ENCODE measurements at places on chromosomes 7 and 10.

GRCh38 chr7:133871757-133872156 is 255.4 kb upstream of the LRGUK start:
- DNase-seq = no peak

- DNase-seq = no peak
These were observed 54.6 kb upstream of the BMPER start for GRCh38 chr7:33850768-33851167.

GRCh38 chr10:12212454-12212853 is 16.5 kb downstream of the CDC123 start:
- no peak for DNase-seq

DNA sequence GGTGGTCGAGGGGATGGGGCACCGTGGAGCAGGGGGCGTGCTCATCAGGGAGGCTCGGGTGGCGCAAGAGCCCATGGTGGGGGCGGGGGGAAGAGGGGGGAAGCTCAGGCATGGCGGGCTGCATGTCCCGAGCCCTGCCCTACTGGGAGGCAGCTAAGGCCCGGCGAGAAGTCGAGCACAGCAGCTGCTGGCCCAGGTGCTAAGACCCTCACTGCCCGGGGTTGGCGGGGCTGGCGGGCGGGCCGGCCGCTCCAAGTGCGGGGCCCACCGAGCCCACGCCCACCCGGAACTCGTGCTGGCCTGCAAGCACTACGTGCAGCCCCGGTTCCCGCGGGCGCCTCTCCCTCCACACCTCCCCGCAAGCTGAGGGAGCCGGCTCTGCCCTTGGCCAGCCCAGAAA is 55.0 kb upstream of the FAM171A1 start:
- DNase-seq = no peak

DNA sequence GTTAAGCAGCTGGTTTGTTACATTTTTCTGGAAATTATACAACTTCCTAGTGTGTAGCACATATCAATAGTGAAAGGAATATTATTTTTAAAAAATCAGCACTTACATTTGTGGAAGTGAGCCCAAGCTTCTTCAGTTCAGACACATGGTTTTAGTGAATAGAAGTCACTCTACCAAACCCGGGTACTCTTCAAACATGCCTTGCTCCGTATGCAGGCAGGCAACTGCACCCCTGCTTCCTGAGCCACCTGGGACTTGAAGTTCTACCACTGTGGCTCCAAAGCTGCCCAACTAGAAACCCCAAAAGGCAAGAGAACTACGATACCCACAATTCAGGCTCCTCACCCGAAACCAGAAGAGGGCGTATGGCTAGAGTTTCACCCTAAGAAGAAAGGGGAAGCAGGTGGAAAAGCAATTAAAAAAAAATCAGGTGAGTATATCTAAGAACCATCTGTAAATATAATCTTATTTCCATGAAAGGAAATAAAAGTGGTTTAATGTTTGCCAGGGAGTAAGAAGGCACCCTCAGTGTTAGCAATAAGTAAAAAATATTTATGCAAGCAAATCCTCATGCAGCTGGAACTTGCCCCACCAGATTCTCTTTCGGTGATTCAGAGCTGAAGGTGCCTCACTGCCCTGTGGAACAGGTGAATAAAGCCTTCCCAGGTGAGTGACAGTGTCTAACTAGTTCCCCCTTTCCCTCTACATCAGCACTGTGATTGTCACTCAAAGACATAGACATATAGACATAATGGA is at the start of gene MACC1:
MACC1 (minus strand) TSS at position 192 of the 756 bp plus-strand sequence. CDS start 55,522 bp downstream, outside the sequence.
- peak; percentile 16 for DNase-seq

DNA sequence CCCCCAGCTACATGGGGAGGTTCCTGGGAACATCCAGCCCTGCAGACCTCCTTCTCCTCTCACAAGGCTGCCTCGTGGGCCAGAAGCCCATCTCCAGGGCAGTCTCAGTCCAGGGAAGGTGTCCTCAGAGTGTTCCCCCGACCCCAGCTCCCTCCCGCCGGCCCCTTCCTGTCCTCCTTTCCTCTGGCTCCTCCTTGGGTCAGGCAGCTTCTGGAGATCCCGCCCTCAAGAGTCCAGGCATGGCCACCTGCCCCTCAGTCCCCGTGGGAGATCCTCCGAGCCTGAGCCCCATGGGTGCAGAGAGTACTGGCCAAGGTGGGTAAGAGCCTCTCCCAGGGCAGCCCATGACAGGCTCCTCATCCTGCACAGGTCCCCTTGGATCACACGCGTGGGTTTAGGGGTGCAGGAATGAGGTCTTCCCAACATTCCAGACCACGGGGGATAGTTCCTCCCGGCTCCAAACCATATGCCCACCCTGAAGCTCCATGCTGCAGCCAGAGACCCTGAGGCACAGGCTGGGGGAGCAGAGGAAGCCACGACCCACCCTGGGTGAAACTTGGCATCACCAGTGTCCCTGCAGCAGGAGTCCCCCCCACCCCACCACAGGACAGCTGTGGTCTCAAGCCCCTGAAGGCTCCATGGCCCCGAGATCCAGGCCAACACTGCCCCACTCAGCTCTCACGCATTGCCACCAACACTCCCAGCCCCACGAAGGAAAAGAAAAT is 65.5 kb downstream of the OAT start:
- DNase-seq = no peak

DNA sequence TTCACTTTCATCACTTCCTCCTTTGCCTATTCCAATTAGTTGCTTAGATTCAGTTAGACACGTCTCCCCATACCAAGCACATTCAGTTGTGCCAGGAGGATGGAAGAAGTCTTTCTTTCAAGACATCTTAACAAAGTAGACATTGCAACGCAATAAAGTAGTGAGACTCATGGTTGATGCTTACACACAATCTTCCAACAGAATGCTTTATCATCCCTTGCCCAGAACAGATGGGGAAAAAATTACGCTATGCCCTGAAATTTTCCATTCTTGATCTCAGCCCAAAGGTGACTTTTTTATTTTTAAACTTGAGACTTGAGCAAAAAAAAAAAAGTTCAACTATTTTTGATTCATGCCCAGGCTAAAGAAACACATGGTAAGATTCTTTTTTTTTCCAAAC is 74.9 kb downstream of the KCNMA1 start:
- DNase-seq = no peak

DNA sequence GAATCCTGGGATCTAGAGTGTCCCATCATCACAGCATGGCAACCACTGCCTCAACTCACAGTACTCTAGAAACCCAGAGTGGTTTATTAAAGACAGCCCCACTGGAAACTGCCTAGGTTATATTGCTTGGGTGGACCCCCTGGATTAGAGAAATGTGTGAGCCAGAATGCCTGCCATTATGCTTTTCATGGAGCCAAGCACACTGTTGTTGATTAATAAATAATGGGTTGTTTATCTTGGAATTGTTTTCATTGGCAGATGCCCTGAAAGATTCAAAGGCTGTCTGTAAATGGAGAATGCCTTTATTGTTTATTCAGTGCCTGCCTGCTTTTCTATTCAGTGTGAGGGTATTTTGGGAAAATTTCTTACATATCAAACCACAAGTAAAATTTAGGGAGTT is 52.1 kb downstream of the GNAI1 start:
- no peak for DNase-seq

- DNase-seq = no peak
These were observed 87.8 kb upstream of the RHEB start for GRCh38 chr7:151607464-151607867.

- no peak for DNase-seq
These were observed 551.8 kb downstream of the SORCS3 start for GRCh38 chr10:105192861-105193260.

GRCh38 chr10:85604136-85604725 is 762.4 kb downstream of the GRID1 start:
- no peak for DNase-seq

DNA sequence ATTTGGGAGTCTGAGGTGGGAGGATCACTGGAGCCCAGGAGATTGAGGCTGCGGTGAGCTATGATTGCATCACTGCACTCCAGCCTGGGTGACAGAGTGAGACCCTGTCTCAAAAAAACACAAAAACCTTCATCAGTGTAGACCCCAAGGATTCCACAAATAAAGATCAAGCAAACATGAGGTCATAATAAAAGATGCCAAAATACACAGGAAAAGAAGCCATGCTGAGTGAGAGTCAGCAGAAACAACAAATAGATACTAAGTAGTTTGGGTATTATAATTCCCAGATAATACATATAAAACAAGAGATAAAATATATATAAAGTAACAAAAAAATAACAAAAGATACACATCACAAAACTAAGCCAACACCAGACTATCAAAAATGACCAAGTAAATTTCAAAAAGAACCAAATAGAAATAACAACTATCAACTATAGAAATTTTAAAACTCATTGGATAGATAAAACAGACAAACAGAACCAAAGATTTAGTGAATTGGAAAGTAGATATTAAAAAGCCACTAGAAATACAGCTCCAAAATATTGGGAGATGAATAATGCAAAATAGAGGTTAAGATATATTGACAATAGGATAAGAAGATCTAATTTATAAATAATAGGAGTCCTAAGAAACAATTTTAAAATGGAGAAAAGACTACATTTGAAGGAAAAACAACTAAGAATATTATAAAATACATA is 48.9 kb upstream of the FHIP2A start:
- DNase-seq = no peak

- no peak for DNase-seq
These were observed 130.5 kb upstream of the CDK13 start for GRCh38 chr7:39819514-39819913.

DNA sequence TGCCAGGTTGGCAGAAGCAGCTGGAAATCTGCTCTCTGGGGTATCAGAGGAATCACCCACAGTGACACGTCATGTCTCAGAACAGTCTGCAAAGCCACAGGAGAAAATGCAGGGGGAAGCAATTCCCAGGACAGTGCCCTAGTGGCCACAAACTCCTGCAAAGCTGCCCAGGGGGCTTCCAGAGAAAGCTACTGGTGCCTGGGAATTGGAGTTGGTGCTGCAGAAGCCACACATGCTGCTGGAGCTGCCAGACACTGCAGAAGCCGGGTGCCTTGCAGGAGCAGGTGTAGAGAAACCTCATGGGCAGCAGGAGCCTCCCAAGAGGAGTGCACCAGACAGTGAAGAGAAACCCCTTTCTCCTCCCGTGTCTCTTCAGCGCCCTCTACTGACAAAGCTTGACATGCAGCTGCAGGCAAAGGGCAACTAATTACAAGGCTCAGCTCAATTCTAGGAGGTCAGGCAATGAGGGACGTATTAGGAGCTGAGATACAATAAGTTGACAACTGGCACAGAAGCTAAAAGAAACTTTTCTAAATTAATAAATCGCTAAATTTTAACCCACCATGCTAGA is 30.2 kb upstream of the NUB1 start:
- no peak for DNase-seq

DNA sequence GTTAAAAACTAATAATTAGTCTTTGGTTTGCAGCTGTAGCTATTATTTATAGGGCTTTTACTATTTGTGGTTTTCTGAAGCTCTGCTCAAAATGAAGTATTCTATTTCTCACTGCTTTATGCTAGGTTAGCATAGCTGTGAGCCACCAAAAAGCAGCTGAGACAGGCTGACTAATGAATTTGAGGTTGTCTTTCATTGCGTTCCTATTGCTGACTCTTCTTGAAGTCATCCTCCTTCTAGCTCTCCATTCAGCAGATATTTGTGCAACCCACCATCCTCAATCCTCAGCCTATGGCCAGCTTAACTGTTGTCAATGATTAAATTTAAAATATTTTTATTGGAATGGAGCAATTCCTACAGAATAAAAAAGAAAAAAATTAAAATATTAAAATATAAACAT is 2.1 kb upstream of the RALA start:
- DNase-seq = no peak

DNA sequence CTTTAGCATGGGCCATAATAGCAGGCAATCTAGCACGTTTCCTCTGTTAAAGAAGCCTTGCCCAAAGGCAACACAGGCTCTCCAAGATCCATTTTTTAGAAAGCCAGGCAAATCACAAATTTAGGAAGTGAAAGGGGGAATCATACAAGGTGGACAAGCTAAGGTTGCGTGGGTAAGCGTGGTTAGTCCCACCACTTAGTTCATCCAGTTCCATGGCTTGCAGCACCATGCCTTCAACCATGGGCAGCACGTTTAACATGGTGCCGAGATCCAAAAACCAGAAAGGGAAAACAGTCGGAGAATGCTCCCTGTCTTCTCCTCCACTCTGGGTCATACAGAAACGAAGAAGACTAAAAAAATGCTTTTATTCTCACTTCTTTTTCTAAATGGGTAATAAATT is 234.4 kb upstream of the IMMP2L start:
- no peak for DNase-seq

GRCh38 chr7:91993976-91994375 is 53.3 kb downstream of the AKAP9 start:
- DNase-seq = no peak

- no peak for DNase-seq
These were observed 74.9 kb downstream of the CLIP2 start for GRCh38 chr7:74364061-74364460.

DNA sequence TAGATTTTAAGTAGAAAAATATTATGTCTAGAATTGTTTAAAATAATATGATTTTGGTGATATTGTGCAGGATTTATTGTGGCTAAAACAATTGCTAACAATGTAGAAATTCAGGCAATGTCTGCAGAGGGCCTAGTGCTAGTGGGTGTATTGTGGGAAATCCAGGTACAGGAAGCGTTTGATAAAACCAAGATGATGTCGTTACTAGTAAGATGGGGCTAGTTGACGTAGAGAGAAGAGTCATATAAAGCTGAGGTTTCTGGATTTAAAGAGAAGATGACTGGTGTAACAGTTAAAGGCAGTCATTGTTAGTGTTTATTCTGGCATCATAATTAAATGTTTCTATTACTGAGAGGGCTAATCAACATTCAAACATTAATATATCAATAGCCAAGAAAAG is 43.5 kb downstream of the ADK start:
- DNase-seq = no peak

DNA sequence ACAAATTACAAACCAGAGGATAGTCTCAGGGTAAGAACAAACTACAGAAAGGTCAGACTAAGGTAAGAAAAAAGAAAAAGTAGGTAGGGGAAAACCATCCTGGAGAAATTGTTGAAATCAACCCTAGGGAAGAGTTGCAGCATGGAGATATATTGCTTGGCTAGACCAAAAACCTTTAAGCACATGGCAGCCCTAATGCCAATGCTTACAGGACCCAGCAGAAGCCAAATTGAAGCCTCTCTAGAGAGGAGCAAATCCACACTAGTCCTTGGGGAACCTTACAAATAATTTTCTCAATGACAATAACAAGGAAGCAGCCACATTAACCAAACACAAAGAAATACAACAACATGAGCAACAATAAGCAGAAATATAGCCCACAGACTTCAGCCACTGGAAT is 81.9 kb downstream of the CNOT4 start:
- no peak for DNase-seq

- DNase-seq = peak; percentile 10
These were observed 14.3 kb downstream of the CPA1 start for GRCh38 chr7:130394421-130395195.

- DNase-seq = no peak
These were observed 187.7 kb downstream of the DOCK4 start for GRCh38 chr7:112018305-112019030.

- no peak for DNase-seq
These were observed 137.1 kb downstream of the BMPER start for GRCh38 chr7:34042406-34042805.

DNA sequence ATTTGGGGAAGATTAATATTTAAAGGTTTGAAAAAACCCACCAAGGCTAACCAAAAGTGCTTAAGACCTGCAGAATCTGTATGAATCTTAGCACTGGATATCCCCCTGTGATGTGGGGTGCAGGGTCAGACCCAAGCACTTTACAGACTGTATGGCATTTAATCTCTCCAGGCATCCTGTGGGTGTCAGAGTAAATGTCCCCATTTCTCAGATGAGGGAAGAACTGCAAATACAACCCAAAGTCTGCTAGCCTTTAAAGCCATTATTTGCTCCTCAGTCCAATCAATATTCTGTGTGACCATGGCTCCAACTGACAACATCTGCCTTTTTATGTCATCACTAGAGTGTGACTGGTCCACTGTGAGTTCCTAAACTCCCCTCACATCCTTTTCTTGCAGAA is 10.0 kb upstream of the MBL2 start:
- no peak for DNase-seq
